Progenitor cell of endocrine pancreas (in vitro differentiated cells): ENCODE measurements at places on chromosomes 2 and 18.

DNA sequence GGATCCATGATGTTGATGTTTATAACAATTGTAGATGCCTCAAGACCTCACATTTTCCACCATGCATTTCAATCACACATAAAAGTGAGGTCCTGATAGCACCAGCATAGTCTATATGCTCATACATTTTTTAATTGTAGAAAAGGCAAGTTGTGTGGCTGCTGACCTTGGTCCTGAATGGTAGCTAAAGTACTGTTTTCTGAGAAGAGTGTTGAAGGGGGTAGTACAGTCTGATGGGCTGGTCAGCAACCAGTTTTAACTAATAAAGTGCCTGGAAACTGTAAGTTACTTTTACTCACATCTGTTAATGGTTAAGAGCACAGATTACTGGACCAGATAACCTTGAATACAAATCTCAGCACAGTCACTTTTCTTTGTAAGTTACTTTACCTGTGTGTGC is 15.9 kb downstream of the ZNF638 start:
- DNase-seq, result no peak

GRCh38 chr2:170177950-170178781 is at the start of gene MYO3B:
TSS of gene MYO3B (plus strand) at chr2:170178147. CDS start at chr2:170178288, 141 bp downstream.
- no peak for DNase-seq

- DNase-seq, result no peak
Observed at GRCh38 chr2:31274401-31275075, 40.6 kb downstream of the EHD3 start.

GRCh38 chr2:221629468-221629867 is 57.4 kb upstream of the EPHA4 start:
- DNase-seq, result no peak

GRCh38 chr2:176079831-176080539 is 3.8 kb downstream of the EVX2 start:
- peak; percentile 66 for DNase-seq

DNA sequence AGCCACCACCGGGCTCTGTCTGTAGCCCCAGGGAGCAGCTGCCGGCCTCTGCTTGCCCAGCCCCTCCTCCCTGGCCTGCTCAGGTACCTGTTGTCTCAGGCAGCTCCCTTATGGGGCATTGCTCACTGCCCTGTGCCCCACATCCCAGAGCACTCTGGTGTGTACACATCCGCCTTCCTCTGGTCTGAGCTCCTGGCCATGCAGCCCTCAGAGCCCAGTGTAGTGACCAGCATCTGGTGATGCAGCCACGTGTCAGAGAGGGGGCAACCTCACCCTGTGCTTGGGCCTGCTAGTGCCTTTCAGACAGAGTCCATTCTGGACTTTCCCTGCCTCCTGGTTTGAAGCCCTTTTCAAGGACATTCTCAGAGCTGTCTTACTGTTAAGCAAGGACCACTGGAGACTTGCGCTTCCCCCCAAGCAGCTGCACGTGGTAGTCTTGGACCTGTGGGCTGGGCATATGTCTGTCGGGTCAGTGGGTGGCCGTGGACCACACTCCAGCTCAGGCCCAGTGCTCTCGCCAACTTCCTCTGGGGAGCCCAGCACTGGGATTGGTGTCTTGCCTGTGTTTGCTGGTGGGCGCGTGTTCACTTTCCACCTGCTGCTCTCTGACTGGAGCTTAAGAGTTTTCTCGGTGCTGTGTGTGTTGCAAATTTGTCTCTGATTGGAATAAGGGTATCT is 30.7 kb downstream of the DGKD start:
- DNase-seq, result no peak

GRCh38 chr2:107669335-107669734 is 157.4 kb upstream of the RGPD4 start:
- DNase-seq, result no peak

DNA sequence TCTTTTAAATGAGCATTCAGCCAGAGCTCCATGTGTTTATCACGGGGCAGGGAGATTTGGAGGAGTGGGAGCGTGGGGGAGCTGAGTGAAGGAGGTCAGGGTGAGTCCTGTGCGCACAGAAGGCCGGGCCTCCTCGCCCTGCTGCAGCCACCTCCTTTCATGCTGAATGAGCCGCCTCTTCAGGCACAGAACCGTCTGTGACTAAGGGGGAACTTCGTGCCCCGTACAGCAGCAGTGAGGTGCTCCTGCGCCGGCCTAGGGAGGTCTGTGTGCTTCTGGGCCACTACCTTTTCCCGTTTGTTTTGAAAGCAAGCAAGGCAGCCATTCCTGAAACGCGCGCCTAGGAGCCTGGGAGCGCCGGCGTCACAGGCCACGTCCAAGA is 27.1 kb upstream of the ZNF516 start:
- no peak for DNase-seq

DNA sequence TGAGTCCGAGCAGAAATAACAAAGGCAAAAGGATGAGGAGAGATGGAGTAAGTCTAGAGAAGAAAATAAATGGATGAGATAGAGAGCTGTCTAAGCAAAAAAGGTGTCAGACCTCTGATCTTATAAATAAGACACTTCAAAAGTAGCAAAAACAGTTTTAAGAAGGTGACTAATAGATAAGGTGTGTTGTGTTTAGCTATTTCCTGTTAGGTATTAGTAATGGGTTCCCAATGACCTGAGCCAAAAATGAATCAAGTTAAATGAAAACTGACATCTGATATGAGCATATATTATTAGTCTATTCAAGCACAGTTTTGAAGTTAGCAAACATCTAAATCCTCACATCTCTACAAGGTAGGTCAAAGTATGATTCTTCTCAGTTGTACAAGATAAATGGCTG is 10.6 kb downstream of the SUPT7L start:
- DNase-seq, result no peak

DNA sequence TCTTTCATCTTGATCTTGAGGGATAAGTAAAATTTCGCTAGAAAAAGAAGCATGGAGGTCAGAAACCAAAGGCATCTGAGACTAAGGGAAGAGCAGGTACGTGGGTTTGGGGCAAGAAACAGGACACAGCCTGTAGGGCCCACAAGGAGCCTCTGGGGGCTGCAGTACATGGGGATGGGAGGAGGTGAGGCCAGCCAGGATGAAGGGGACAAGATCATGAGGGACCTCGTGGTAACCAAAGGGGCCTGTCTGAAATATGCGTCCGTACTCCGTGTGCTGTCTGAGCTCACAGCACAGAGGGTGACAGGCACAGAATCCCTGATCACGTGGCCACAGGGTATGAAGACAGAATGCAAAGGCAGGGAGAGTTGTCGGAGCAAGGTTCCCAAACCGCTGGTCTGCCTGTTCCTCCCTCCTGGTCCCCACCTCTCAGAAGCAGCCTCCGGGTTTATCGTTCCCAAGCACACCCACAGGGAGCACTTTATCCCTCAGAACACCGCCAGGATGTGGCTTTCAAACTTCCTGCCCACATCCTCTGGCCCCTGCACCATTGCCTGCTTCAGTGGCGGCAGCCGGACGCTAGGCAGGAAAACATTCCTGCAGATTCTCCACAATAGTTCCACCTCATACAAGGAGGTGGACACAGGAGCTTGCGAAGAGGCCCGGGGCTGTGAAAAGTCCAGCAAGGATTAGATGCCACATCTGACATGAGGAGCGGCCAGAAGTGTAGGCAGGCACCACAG is 12.0 kb downstream of the TMEM163 start:
- DNase-seq, result no peak

DNA sequence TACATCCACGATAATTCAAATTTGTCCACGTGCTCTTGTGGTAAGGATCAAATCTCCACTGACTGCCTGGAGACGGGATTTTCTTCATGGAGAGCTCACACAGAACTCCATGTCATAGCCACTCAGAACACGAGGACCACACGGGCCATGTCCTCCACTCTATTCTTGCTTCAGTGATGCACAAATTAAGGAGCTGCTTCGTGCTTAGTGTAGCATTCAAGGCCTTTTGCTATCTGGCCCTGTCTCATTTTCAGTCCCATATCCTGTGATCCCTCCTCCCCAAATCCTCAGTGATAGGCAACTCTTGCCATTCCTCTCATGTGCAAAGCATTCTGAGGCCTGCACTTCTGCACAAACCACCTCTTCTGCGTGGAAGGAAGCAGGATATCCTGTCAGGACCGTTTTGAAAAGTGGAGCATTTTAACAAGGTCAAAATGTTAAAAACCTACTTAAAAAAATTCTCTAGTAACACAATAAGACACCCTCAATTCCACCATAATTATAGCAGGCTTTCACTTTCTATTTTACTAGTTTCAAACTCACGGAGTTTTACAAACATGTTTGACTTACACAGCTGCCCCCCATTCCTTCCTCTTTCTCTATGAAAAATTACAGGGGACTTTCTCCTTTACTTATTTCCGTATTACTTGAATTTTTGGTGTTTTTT is 35.2 kb downstream of the ST3GAL5 start:
- no peak for DNase-seq

DNA sequence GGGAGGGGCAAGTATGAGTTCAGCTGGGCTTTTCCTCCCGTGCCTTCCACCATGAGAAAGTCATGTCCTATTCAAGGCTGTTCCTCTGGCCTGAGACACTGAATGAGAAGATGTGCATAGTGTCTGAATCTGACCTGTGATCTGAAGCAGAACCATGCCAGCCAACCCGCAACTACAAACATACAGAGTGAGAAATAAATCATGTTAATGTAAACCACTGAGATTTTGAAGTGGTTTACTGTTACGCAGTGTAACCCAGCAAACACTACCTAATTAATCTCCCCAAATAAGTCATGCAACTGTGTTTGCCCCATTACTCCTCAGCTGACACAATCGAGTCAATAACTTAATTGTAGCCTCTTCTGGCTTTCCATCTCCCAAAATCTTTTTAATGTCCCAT is 49.2 kb downstream of the METTL4 start:
- DNase-seq, result no peak

- DNase-seq, result no peak
Observed at GRCh38 chr2:155169317-155169716, 470.8 kb downstream of the KCNJ3 start.

GRCh38 chr2:102137138-102137537 is 5.4 kb upstream of the IL1R1 start:
- no peak for DNase-seq

- no peak for DNase-seq
Observed at GRCh38 chr2:98907385-98907784, 28.6 kb downstream of the CRACDL start.

- no peak for DNase-seq
Observed at GRCh38 chr2:73952499-73953446, 26.1 kb downstream of the DGUOK start.

- no peak for DNase-seq
Observed at GRCh38 chr18:9160014-9160413, 23.4 kb downstream of the ANKRD12 start.

GRCh38 chr18:43863180-43863579 is 585.9 kb upstream of the SYT4 start:
- DNase-seq, result no peak
